Testis (tissue), 5 donors: ENCODE measurements at places on chromosomes 7 and 10. TPM values are rescaled to one million over a fixed set of nuclear protein-coding genes. Genes with fewer than 3 reads are reported as not detected.
A peak's percentile ranks its signal among the peaks of the same experiment; 100 is the strongest.

GRCh38 chr7:79453266-79453557, 255 bp downstream of the MAGI2 start:
- no peak for DNase-seq

GRCh38 chr10:131938681-131939080, 37.9 kb downstream of the PPP2R2D start:
- DNase-seq = no peak

- DNase-seq = no peak
Measured at GRCh38 chr7:1223196-1223981, 9.3 kb upstream of the UNCX start.

The ATG9B gene
- 14.9 TPM for total RNA-seq

The OPN1SW gene
- not detected for total RNA-seq

GRCh38 chr10:112490545-112490944, 43.5 kb downstream of the VTI1A start:
- no peak for DNase-seq

The SLC16A9 gene
- 3.8 TPM for total RNA-seq

The TSPAN33 gene
- 35.7 TPM for total RNA-seq

The FAM13C gene
- 50.9 TPM for total RNA-seq

DNA sequence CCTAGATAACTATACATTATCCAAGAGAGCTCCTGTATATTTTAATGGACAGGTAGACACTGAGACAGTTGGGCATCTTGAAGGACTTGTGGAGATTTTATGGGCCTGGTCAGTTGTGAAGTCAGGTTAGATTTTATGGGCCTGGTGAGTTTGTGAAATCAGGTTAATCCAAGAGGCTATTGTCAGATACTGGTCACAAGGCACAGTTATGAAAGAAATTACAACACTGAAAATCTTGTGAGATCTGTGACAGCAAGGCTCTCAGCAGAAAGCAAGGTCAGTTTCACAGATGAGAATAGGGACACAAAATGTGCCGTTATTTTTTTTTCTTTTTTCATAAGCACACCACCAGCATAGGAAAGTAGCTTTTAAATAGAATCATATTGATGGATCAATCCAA, 167.6 kb downstream of the VTI1A start:
- DNase-seq = no peak

DNA sequence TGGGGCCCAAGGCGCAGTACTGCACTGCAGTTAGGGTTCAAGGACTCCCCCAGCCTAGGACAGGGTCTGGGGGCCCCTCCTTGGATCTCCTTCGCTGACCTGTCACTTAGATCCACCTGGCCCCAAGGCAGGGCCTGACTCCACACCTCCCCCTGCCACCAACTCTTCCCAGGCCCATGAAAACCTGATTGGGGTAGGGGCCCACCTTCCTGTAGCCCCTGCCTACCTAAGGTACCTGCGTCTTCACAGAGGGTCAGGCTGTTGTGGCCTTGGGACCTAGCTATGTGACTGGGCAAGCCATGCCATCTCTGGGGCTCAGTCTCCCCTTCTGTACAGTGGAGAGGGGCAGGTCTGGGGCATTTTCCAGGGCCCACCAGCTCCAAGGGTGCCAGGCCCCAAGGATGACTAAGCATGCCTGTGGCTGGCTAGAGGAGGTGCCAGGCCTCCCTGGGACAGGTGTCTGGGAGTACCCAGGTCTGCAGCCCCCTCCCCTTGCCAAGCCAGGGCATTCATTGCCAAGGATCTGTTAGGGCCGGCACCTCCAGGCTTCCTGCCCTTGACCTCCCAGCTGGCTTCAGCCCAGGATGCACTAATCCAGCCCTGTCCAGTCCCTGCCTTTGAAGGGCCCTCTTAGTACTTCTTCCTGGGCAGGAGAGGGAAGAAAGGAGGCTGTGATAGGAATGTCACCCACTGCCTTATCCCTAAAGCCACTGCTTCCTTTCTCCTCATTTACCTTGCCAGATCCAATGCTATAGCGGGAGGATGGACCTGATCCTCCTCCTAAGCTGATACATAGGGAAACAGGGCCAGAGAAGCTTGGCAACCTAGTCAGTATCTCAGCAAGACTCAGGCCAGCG, 1.3 kb downstream of the LIMK1 start:
- DNase-seq = no peak

The OR13A1 gene
- total RNA-seq = 0.79 TPM

GRCh38 chr10:122503012-122503411, 41.7 kb downstream of the HTRA1 start:
- DNase-seq = no peak

DNA sequence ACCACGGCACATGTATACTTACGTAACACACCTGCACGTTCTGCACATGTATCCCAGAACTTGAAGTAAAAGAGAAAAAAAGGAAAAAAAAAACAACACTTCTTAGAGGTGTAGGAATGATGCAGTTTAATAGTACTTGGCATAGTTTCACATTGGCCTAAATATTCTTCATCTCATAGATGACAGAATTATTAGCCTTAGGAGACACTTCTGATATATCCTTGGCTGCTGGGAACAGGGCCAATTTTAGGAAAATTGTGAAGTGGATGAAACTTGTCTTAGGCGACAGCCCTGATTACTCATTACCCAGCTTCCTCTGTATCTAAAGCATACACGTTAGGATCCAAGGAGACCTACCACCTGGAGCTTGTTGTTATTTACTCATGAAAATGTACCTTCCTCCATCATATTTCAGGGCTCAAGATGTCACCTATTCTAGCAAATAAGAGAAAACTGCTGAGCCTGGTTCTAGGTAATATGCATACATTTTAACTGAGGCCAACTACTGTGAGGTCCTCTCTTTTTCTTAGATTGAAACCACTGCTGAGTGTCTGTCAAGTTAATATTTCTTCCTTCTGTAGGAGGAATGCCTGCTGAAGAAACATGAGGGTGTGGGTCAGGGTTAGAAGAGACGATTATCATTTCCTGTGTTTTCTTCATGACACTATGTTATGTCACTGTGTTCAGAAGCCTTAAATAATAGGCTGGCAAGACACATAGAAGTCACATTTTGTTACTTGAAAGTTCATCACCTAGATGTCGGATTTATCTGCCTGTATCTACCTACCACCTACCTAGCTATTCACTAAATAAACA, 44.3 kb downstream of the CPED1 start:
- DNase-seq = no peak

The NODAL gene
- total RNA-seq = 0.43 TPM

- DNase-seq = peak; percentile 93
Measured at GRCh38 chr10:130136226-130137089, at the start of gene GLRX3. TSS of gene GLRX3 (plus strand) at chr10:130136391. CDS start at chr10:130136421, 30 bp downstream.

DNA sequence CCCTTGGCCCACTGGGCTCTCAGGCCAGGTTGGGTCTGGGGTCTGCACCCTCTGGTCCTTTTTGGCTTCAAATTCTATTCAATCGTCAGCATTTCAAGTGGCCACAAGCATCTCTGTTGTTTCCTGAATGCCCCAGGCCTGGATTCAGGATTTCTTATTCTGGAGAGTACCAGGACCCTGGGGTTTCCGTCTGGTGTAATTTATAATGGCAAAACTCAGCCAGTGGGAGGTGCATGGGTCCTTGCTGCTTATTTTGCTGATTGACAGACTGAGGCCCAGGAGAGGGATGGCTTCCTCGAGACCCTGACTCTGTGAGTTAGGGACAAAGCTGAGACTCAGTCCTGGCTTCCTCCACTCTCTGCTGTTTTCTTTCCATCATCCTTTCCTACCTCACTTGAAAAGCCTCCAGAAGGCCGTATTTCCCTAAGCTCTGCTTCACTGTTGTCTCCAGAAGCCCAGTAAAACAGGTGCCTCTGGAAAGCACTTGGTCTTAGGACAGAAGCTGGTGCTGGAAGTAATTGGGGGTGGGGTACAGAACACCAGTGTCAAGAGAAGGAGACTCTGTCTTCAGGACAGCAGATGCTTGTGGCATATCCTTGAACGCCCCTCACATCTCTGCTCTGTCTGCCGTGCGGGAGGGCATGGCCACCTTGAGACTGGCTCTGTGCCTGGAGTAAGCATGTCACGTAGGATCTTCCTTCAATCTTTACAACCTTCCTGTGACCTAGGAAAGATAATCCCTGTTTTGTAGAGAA, 39.4 kb upstream of the SH2D4B start:
- DNase-seq = no peak

DNA sequence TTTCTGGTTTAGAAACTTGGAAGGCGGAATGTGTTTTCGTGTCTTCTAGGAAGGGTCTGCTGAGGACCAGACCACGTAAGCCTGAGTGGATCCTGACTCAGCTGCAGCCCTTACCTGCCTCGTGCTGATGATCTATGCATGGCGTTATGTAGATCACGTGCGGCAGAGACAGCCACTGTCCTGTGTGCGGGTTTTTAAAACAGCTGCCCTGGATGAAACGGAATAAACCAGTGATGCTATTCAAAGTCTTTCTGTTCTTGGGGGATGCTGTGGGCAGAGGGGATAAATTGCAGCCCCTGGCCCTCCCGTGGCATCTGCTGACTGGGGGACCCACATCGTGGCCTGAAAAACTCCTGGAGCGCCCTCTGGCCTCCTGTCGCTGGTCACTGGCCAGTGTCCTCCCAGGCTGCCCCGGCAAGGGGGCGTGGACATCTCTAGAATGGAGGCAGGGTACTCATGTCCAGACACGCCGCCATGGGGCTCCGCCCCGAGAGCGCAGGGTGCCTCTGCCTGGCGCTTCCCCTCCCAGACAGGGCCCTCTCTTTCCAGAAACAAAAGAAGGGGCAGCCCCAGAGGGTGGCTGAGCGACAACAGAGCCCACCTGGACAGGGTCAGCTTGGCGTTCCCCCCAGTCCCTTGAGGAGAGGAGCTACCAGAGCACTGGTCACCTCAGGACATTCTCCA, 13.2 kb downstream of the ALKBH4 start:
- no peak for DNase-seq

DNA sequence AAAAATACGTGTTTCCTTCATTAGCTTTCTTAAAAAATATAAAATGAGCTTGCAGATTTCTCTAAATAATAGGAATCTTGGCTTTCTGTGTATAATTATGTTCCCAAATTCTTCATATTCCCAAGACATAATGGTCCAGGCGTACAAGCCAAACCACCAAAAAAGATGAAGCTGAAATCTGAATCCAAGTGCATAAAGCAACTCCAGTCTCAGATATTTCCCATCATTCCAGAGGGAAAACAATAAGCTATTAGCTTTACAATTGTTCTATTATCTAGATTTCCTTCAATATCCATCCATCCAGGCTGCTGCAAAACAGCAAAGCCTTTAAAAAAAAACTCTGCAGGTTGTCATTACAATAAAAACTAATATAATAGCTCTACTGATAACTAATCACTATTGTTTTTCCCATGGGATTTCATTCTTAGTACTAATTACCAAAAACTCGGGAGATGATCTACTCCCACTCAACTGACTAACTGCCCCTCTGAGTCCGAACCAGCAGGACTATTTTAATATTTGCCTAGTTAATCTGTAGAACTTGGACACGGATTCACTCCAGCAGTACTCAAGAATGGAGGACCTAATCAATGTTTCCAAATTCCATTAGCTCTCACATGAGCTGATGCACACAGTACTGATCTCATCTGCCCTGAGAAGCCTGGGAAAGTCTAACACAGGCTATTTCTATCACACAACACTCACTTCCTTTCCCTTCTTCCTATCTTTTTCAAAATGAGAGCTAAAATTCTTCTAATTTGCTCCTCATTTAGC, 108.9 kb upstream of the ASAH2 start:
- DNase-seq = no peak

DNA sequence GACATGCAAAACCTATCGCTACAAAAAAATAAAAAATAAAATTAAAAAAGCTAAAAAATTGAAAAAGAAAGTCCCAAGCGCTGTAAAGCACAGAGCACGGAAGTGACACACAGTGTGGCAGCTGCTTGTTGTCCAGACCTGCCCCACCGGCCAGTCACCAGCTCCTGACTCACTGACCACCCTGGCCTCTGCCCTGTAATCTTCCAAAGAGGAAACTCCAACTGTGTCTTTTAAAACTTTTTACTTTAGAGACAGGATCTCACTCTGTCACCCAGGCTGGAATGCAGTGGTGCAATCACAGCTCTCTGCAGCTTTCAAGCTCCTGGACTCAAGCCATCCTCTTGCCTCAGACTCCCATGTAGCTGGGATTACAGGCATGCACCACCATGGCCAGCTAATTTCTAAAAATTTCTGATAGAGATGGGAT, 23.6 kb downstream of the GNA12 start:
- DNase-seq = peak; percentile 70

- DNase-seq = peak; percentile 47
Measured at GRCh38 chr7:51366930-51367613, 50.5 kb upstream of the COBL start.

GRCh38 chr7:17680026-17680425, 260.3 kb downstream of the SNX13 start:
- DNase-seq = peak; percentile 49

The NUP42 gene
- 70.4 TPM for total RNA-seq

The RSPH10B2 gene
- 24.3 TPM for total RNA-seq

DNA sequence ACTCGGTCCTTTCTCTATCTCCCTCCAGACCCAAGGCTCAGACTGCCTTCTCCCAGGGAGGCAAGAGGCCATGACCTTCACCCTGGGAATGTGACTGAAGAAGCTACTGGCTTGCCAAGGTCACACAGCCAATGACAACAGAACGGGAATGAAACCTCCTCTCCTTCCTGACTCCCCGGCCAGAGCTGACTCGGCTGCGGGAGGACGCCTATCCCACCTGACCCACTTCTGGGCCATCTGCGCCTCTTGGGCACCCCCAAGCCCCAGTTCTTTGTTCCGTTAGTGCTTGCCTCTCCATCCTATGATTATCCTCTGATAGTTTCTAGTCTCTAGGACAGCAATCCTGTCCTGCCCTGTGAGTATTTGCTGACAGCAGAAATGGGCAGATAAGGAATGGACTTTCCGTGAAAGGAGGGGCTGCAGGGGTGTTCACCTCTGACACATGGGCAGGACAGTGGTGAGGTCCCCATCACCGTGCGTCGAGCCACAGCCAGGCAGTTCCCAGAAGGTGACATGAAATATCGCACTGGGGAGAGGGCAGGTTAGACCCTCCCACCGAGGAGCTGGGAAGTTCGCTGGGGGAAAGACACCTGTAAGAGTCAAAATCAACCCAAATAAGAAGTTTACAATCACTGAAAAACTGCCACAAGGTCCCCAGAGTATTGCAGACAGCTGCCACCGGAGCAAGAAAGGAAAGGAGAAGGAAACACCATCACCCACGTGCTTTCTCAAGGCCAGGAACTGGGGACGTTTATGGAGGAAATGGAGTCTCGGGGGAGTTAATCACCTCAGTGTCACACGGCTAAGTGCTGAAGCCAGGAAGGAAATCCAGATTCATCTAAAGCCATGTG, 63.0 kb downstream of the INSIG1 start:
- no peak for DNase-seq
